Activated CD4-positive, alpha-beta T cell treated with anti-CD3 and anti-CD28 coated beads, Interleukin-2, amount 50 U/mL, for 24 hours (primary cell): ENCODE measurements at places on chromosomes 2 and 18.

DNA sequence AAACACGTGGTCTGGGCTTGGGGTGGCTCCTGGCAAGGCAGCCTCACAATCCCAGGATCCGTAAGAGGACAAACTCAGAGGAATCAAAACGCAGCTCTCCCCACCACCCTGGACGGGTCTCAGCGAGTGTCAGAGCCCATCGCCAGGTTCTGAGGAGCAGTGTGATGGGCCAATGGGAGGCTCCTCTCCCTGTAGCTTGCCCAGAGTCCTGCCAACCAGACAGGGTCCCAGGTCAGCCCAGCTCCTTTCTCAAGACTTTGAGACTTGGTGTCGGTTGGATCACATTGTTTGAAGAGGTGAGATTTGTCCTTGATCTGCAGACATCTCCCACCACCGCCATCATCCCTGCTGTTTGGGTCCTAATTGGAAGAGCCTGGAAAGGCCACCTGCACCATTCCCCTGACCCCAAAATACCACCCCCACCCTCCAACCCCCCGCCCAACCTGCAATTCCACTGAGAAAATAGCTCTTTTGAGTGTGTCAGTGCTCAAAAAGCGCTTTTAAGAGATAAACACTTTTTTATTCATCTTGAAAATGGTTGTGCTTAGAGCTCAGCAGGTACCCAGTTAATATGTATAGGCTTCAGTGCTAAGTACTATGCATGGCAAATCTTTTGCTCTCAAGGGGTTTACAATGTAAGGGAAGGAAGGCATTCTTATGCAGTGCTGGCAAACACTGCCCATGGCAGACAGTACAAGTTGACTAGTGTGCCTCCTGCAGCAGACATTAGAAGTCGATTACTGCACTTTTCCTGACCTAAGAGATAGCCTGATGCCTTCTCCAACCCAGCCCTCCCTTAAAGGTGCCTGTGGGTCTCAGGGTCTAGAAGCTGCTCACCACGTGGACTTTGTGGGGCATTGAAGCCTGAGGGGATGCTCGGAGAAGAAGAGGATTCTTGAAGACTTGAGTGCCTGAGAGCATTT lies 50.6 kb downstream of the GLI2 start:
- no peak for DNase-seq

GRCh38 chr18:52160636-52161035 lies 179.4 kb upstream of the DCC start:
- no peak for DNase-seq

GRCh38 chr18:68215931-68216330 lies 499.0 kb downstream of the TMX3 start:
- DNase-seq = no peak

DNA sequence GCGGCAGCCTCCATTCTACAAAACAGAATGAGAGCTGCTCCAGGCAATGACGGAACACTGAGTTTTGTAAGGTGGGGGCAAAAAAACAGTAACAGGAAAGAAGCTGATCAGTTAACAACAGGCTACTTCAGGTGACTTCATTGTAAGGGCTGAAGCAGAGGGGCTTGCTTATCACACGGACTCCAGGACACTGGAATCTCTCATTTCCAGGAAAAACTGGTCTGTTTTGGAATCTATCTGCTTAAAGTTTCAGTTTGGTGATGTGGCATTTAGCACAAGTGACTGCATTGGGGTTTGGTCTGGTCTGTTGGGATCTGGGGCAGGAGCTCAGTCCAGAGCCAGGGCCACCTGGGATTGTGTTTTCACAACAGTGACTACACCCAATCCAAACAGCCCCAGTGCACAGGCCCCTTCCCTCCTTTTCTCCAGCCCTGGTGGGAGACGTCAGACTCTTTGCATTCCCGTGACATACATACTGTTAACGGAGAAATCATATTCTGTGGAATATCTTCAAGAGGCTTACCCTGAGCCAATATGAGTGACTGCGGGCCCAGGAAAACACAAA lies 14.1 kb downstream of the AMER3 start:
- no peak for DNase-seq

GRCh38 chr2:41038408-41038807 lies 586.5 kb upstream of the SLC8A1 start:
- DNase-seq = no peak

- DNase-seq = no peak
These were observed 91.6 kb downstream of the HS1BP3 start for GRCh38 chr2:20559277-20559676.

DNA sequence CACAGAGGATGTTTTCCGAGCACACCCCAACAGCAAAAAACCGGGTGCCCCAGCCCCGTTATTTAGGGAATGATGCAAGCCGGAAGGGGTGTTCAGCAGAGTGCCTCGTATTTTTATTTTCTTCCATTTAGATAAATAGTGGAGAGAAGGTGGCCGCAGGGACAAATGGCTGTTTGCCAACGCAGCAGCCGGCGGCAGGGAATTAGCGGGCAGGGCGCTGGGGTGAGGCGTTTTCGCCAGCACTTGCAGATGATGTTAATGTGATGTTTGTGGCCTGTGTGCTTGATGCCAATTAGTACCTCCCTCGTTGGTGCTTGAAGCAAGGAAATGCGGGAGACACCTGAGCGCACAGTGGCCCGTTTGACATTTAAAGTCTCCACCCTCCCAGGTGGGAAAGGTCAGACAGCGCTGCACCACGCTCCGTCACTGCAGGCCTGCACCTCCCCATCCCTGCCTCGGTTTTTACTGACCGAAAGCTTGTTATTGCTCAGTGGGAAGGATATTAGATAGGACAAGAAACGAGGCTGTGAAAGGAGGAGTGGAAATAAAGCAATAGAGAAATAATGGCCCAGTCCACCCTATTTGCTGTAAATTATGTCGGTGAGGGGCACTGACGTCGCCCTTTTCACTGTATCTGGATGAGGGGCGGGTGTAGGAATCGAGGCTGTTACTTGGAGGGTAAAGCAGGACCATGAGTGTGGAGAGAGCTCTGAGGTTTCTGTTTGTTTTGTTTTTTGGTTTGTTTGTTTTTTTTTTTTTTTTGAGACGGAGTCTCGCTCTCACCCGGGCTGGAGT lies 39.1 kb downstream of the NFATC1 start:
- no peak for DNase-seq

DNA sequence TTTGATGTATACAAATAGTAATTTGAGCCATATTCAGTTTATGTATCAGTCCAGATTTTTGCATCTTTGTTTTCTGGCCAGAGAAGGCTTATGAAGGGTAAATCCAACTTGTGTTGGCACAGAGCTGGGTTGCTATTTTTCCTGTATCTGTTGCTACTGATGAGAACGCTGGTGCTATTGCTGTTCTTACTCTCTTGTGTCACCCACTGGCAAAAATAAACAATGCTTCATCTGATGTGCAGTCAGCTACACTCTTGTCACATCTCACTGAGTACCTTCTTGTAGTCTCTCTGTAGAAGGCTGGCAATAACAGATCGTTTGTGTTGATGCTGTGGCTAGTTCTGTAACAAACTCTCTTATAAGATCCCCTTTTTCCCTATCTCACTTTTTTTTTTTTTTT lies 323.4 kb downstream of the CDH19 start:
- DNase-seq = no peak

DNA sequence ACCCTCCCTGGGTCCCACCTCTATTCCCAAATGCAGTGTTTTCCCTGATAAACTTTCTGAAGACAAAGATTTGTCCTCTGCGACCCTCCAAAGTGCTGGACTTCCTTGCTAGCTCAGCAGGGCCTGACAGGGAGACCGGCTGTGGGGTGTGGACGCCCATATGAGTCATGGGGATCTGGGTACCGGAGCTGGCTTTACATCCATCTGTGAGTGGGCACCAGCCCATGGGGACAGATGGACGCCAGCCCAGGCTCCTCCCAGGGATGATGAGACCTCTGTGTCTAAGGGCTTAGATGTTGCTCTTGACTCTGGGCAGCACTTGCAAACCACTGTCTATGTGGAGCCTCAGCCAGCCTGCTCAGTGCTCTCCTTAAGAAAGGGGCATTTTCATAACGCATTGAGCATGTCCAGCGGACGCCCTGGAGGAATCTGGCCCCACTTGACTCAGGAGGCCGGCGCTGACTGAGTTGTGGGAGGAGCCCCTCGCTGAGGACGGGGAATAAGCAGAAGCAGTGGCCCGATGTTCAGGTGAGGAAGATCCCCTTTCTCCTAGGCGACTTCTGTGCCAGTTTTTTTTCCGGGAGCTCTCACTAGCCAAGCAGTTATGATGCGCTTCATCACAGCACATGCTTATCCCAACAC lies 229.4 kb upstream of the MYT1L start:
- no peak for DNase-seq

- DNase-seq = no peak
These were observed 125.3 kb upstream of the NRP2 start for GRCh38 chr2:205556841-205557539.

- no peak for DNase-seq
These were observed 61.5 kb upstream of the CTIF start for GRCh38 chr18:48477348-48477747.

DNA sequence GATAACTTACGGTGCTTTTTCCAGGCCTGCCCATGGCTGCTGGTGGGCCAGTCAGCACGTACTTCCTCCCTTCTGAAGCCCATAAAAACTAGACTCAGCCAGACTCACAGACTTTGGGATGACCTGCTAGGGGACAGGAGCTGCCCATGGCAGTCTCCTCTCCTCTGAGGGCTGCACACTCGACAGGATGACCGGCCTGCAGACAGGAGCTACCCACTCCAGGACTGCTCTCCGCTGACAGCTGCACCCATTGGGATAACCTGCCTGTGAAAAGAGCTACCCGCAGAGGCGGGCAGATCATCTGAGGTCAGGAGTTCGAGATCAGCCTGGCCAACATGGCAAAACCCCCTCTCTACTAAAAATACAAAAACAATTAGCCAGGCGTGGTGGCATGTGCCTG lies 75.4 kb downstream of the EPB41L3 start:
- DNase-seq = no peak

- no peak for DNase-seq
These were observed 614.6 kb downstream of the SUCLG1 start for GRCh38 chr2:83844490-83844889.

GRCh38 chr2:16148632-16149348 lies 208.4 kb downstream of the MYCN start:
- no peak for DNase-seq

DNA sequence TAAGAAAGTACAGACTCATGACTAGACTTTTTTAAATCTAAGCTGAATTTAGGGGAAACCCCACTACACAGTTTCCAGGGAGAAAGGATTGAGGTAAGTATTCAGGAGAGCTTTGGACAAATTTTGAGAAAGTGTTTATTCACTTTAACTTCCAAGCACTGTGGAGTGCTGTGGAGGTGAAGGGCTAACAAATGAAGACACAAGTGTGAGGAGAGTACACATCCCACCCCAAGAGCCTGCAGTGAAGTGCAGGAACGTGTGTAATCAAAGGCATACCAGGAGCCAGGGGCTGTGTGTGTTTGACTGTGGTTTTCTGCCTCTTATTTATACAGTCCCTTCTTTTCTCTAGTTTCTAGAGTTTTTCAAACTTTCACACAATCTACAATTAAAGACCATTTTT lies 118.3 kb downstream of the CMPK2 start:
- no peak for DNase-seq

DNA sequence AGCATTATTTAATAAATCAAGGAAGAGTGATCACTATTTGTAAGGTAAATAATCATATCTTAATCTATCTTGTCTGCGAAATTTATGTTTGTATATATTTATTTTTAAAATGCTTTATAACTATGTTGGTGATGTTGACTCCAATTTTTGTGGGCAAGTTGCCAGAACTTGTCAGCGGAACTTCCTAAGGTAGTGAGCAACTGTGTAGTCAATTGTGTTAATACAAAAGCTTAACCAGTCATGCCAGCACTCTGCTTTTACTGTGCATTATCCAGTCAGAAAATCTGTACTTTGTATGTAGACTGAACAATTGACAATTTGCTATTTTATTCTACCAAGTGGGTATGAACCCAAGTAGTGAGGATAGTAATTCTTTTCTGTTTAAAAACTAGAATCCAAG lies 61.9 kb upstream of the RND3 start:
- DNase-seq = no peak

GRCh38 chr2:65728477-65729180 lies 296.2 kb upstream of the SPRED2 start:
- no peak for DNase-seq

- no peak for DNase-seq
These were observed 87.6 kb downstream of the METTL8 start for GRCh38 chr2:171345971-171346722.

GRCh38 chr2:206154197-206154596 lies 5.0 kb downstream of the NDUFS1 start:
- no peak for DNase-seq

DNA sequence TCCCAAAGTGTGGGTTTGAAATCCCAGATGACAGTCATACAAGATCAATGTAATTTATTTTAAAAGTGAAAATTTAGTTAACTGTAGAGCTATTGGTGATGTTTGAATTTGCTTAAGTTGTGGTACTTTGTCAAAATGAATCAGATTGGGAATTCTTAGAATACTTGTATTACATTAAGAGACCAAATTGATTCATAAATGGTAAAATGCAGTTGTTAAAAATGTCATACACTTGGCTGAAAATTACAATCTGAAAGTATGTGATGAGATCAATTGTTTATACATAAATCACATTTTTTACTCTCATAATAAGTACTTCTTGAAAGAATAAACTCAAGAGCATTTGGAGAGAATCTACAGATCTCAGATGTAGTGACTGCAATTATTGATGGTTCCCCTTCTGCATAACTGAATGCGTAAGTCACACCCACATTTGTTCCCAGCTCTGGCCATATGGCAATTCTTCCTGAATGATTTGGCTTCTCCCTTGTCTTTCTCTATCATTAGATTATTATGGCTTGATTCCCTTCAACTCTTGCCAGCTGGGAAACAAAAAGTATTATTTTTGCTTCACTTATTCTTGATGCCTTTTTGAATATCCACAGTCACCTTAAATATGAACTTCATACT lies 558.5 kb downstream of the CPS1 start:
- DNase-seq = no peak

DNA sequence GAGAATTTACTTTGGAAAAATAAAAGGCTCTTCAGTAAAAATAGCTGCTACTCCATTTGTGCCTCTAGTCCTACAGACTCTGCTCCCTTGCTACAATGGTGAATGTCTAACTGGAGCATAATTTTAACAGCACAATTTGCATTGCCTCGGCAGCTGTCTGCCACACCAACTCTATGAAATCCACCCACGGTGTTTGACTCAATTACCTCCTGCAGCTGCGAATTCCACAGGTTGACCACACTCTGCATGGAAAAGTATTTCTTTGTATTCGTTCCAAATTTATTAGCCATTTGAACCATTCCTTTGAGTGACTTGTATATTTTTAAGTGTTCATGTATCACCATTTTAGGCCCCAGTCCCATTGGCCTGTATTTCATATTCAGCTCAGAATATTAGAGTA lies 182.1 kb upstream of the CCDC68 start:
- no peak for DNase-seq

DNA sequence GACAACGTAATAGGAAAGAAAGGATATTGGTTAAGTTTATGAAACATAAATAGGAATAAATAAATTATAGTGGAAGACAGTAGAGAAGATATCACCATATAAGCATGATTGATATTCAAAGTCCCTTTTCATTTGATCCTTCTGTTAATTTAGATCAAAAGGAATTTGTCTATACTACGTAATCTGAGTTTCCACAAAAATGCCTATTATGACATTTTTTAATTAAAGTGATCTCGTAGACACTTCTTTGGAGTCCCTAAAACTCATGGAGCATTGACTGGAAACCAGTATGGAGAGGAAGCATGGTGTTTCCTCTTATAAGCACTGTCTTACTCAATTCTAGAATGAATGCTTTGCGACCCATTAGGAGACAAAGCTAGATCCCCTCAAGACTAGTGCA lies 411.4 kb upstream of the SPHKAP start:
- no peak for DNase-seq

GRCh38 chr2:197573608-197574007 lies 57.7 kb downstream of the MOB4 start:
- no peak for DNase-seq
